ENCODE measurements at places on chromosomes 5 and 9.

- no peak for DNase-seq
Observed at GRCh38 chr9:129669141-129669718, 3.8 kb downstream of the PRRX2 start.

- DNase-seq, result no peak
Observed at GRCh38 chr5:131364507-131365050, 100.7 kb downstream of the CDC42SE2 start.

DNA sequence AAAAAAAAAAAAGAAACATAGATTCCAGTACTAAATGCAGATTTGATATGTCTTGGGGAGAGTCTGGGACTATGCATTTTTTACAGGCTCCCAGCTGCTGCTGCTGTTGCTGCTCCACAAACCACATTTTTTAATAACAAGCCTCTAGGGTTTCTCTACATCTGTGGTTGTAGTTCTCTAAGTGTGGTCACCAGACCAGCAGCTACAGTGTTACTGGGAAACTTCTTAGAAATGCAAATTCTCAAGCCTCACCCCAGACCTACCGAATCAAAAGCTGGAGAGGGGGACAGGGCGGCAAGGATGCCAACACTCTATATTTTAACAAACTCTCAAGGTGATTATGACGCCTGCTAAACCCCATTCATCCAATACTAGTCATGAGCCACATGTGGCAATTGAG is 293.4 kb upstream of the PTGER4 start:
- DNase-seq, result peak; percentile 6

- no peak for DNase-seq
Observed at GRCh38 chr5:14778792-14779070, 92.8 kb downstream of the ANKH start.

GRCh38 chr9:112839331-112839730 is 51.3 kb downstream of the SLC46A2 start:
- DNase-seq, result no peak

- peak; percentile 80 for DNase-seq
Observed at GRCh38 chr5:179801304-179802206, 5.1 kb downstream of the MGAT4B start.

DNA sequence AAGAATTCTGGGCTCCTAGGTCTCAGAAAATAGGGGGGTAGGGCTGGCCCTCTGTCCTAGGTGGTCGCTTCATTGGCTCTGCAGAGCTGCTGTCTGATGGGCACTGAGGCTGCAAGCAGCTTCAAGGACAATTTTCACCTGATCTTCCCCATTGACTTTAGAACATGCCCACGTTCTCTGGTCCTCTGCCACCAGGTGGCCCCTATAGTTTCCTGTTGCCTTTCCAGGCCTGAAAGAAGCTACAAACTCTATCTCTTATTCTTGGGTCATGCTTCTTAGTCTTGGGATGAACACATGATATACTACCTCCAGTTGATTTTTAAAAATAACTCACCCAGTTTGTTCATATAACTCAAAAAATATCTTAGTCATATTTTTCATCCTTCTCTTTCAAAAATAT is 26.3 kb downstream of the SPZ1 start:
- DNase-seq, result no peak

Data from stimulated activated naive CD4-positive, alpha-beta T cell (primary cell).